ENCODE measurements at places on chromosomes 16 and 17.

DNA sequence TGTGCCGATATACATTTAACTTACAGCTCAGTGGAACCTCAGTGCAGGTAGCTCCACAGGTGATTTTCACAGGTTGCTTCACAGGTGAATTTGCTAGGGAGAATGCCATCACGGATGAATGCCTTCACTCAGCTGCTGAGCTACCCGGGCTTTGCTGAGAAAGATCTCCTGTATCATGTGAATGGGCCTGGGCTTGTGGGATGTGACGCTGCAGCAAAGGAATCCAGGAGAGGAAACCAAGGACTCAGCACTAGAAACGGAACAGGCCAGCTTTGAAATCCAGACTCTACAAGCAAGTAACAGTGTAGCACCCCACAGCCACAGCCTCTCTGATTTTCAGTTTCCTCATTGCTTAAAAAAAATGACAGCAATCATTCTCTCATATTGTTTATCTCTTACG lies 271.4 kb upstream of the MAF start:
- DNase-seq: no peak

- DNase-seq: no peak
Observed at GRCh38 chr17:33242375-33243124, 50.5 kb downstream of the ASIC2 start.

DNA sequence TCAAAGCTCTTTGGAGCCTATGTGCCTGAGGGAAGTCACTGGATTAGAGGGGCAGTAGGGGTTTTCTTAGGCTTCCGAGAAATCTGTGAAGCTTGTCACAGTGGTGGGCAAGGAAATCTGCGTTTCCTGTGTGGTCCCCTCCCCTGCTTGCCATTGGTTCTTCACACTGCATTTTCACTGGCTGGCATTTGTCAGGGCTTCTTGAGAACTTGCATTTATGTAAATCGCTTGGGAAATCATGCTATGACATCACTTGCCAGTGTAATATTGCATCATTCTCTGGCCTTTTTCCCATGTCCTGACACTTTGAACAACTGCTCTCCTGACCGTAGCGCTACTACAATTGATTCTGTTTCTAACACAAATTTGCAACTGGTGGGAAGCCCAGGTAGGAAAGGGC lies 1.8 kb downstream of the CACNG3 start:
- no peak for DNase-seq

- peak; percentile 70 for DNase-seq
Observed at GRCh38 chr16:19601083-19601976, 45.8 kb downstream of the VPS35L start.

DNA sequence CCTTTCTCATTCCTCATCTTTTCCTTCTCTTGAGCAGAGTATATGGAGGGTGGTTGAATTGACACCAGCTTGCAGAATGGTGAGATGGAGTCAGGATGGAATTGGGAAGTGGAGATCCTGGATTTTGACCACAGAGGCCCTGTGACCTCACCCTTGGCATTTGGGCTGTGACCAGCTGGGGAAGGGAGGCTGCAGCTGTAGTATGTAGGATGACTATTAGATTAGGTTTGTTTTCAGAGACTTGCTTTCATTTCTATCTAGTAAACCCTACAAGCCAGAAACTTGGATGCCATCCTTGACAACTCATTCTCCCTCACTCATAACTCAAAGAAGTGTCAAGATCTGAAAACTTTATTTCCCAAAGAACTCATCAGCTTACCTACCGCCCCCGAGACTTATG lies 5.9 kb downstream of the GNGT2 start:
- no peak for DNase-seq

DNA sequence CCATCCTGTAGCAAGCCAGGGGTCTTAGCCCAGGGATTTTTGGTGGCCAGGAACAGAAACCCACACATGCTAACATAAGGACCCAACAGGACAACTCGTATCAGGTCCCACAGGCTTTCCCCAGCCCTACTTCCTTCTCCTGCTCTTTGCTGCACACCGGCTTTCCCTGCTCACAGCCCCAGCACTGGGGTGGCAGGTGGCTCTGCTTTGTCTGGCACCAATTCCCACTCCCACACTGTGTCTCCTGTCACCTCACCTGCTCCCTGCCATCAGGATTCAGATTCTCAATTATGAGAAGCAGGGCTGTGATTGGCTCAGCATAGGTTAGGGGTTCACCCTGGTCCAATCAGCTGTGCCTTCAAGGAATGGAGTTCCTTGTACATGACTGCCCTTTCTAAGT lies 94.1 kb downstream of the TMEM132E start:
- no peak for DNase-seq

DNA sequence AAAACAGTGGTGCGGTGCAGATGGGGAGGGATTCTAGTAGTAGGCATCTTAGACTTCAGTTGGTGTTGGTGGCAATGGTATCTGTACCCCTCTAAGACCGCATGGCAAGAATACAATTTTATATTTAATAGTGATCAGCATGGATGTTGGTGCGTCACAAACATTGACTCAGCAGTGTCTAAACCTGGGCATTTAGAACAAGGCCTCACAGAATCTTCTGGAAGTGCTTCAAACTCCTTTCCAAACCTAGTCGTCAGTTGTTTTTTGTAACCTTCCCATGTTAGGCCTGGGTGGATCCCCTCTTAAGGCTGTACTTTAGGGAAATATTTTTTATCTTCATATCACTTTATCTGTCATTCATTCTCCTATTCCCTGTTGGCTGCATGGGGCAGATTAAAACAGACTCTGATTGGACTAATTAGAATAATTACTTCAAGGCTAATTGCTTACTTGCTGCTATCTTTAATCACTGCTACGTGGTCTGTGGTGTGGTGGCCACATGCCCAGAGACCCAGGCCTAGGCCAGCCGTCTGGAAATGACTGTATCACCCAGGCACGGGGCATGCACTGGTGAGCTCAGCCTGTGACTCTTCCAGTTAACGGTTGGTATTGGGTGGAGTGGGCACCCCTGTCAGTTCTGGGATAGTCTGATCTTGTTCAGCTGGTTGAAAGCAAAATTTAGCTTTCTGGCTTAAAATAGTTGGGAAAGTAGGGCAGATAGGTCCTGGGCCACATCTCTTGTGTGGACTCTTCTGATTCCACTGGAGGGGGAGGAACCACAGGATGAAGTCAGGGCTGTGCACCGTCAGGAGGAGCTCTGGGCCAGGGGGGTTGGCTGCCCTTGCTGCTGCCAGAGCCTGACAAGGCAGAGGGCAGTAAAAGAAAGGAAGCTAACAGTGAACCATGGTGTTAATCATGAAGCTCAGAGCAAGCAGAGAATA lies 4.5 kb downstream of the ALKBH5 start:
- no peak for DNase-seq

- peak; percentile 55 for DNase-seq
Observed at GRCh38 chr17:82441691-82442487, 8.7 kb downstream of the CYBC1 start.

- DNase-seq: no peak
Observed at GRCh38 chr17:6524520-6524919, 31.8 kb downstream of the PITPNM3 start.

DNA sequence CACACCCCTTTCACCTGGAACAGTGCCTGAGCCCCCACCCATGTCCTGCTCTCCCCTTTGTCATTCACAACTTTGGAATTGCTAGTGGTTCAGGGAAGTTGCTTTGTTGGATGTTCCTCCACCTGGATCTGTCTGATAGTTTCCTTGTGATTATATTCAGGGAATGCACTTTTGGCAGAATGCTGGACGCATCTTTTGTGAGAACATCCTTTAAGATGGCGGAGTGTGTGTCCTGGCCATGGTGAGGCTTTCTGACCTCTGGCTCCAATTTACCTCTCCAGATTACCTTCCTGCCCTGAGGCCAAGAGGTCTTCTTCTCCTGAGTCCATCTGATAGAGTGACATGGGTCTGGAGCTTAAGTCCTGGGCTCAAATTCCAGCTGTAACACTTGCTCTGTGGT lies 104.6 kb downstream of the CYLD start:
- no peak for DNase-seq

DNA sequence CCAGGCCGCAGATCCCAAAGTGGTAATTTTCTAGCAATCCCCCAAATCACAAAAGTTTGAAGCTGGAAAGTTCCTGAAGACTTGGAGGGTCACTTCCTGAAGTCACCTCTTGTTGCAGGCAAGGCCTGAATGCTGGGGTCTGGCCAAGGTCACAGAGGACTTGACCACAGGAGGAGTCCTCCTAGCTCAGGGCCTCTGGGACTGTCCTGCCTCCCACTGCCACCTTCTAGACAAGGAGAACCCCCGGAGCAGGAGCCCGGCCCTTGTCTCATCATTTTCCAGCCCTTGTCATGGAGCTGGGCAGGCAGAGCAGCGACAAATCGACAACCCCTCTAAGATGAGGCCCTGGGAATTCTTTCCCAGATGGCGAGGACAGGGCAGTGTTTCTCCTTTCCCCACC lies 330 bp downstream of the CDH16 start:
- DNase-seq: no peak

- DNase-seq: peak; percentile 71
Observed at GRCh38 chr17:29115961-29116803, 64.0 kb downstream of the MYO18A start.

- no peak for DNase-seq
Observed at GRCh38 chr16:8431783-8432182, 158.5 kb downstream of the TMEM114 start.

GRCh38 chr16:80784951-80785350 lies 19.4 kb downstream of the CDYL2 start:
- DNase-seq: no peak

GRCh38 chr17:54980375-54980774 lies 11.8 kb downstream of the STXBP4 start:
- no peak for DNase-seq

- no peak for DNase-seq
Observed at GRCh38 chr16:68752602-68753001, 15.5 kb downstream of the CDH1 start.

- DNase-seq: no peak
Observed at GRCh38 chr17:44981221-44981968, 13.3 kb upstream of the C1QL1 start.

DNA sequence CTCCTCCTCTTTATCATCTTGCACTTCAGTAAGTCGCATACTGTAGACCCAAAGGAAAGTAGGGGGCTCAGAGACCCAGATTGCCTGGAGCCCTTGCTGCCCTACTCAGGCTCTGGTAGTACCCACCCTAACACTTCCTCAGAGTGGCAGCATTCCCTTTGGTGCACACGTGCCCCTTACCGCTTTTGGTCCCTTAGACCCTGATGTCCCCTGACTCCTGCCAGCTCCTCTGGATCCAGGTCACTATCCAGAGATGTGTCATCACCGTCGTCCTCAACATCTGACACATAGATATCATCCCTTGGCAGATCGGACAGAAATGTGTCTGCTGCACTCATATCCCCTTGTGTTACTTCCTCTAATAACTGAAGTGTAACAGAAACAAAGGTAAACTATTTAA lies 5.4 kb upstream of the PSMC5 start:
- DNase-seq: no peak

GRCh38 chr17:72968798-72969197 lies 123.7 kb downstream of the SLC39A11 start:
- DNase-seq: no peak

DNA sequence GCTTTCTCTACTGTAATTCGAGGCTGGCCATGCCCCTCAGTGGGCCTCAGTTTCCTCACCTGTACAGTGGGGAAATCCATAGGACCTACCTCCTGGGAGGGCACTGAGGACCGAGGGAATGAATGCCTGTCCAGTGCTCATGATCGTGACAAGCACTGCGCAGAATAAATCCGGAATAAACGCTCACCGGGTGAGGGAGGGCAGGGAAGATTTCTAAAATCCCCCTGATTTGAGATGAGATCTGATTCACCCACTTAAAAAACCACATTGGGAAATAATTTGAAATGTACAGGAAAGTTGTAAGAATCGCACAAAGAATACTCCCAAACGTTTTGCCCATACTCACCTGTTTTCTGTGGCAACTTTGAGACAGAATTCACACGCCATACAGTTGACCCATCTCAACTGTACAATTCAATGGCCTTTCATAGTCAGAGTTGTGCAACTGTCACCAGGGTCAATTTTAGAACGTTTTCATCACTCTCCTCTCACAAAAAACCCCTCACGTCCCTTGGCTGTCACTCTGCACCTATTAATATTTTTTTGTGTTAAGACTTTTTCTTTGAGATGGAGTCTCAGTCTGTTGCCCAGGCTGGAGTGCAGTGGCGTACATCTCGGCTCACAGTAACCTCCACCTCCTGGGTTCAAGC lies 49.8 kb downstream of the IRF8 start:
- DNase-seq: no peak

DNA sequence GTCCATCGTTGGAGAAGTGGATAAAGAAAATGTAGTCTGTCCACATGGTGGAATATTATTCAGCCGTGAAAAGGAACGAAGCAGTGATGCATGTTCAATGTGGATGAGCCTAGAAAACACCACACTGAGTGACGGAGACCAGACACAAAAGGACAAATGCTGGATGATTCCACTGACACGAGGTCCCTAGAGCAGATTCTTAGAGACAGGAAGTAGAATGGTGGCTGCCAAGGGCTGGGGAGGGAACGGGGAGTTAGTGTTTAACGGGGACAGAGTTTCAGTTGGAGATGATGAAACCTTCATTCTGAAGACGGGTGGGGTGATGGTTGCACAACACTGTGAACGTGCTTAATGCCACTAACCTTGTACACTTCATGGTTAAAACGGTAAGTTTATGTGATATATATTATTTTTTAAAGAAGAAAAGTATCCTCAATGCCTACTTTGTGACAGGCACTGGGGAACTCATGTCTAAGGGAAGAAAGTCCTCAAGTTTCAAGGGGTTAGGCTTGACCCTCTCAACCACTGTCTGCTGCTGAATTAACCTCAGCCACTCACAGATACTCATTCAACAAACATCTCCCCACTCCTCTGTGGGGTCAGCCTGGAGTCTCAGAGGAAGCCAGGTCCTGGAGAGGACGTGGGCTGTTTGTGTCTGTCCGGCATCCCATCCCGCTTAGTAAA lies 17.6 kb downstream of the C16orf74 start:
- no peak for DNase-seq

DNA sequence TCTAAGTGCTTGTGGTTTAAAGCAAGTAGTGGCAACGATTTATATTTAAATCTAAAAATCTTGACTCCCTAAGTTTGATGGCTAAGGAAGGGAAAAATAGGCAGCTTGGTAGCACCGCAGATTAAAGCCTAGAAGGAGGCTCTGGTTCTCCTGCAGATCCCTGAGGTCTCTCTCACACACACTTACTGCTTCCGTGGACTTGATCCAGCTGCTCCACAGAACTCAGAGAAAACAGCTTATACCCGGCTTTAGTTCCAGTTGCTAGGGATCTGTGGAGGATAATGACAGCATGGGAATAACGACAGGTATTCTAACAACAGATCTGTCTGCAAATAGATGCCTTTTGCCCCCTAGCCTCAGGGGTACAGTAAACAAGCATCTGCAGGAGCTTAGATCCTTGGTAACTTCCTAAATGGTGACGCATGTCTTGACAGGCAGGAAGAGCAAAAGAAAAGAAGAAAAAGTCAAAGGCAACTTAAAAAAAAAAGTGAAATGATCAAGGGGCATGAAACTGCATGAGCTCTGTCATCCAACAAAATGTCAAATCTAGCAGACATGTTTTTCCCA lies 4.5 kb downstream of the WIPI1 start:
- no peak for DNase-seq

- DNase-seq: no peak
Observed at GRCh38 chr17:17204041-17204591, 2.0 kb downstream of the PLD6 start.

- DNase-seq: no peak
Observed at GRCh38 chr16:24156777-24157176, 99.4 kb upstream of the CACNG3 start.

- DNase-seq: no peak
Observed at GRCh38 chr17:8749616-8750015, 5.0 kb upstream of the CCDC42 start.
